ENCODE measurements at places on chromosomes 7 and 10.
A peak's percentile ranks its signal among the peaks of the same experiment; 100 is the strongest.

GRCh38 chr7:15747301-15747700 lies 60.8 kb upstream of the MEOX2 start:
- no peak for DNase-seq

GRCh38 chr10:44306762-44307161 lies 78.1 kb downstream of the CXCL12 start:
- no peak for DNase-seq

- DNase-seq = no peak
Observed at GRCh38 chr7:44392618-44393010, 67.2 kb upstream of the CAMK2B start.

DNA sequence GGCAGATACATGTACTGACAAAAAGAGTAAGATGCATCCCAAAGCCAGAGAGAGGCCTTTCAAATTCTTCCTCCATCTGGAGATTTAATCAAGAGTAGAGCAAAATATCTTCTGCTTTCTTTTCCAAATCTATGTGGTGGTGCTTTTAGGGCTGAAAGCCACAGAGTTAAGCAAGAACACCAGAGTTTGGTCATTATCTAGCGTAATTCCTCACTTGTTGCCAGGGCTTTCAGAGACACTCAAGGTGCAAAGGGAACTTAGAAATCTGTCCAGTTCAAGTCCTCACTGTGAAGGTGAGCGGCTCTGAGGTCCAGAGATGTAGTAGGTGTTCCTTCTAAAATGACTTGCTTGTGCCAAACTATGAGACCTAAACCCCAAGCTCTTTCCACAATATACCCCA lies 10.9 kb upstream of the NFE2L3 start:
- no peak for DNase-seq

DNA sequence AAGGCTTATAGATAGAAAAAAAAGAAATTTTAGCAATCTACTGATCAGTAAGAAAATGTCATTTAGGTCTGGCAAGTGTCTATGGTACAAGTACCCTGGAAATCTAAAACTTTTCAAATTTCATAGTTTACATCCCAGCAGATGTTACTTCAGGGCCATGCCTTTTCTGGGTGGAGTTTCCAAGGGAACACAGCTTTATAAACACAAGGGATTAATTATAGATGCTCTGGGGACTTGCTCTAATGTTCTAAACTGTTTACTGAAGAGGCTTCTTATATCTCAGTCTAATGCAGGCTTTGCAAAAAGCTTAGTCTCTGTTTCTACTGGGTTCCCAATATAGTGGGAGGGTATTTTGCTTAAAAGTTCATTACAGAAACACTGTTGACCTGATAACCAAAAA lies 3.1 kb downstream of the CD36 start:
- DNase-seq = no peak

DNA sequence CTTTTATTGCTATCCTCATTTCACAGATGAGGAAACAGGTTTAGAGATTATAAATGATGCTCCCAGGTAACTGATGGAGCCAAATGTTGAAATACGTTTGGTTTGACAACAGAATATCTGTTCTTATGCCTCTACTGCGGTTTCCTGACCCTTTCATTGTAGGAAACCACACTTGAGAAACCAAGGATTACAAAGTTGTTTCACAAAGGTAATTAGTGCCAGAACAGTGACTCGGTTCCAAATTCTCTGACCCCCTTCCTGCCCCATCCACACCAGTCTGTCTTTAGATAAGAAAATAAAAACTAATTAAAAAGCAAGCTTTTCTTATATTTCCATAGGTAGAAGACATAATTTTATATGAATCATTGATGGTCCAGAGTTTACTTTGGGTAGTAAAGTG lies 393.7 kb upstream of the MBL2 start:
- no peak for DNase-seq

- DNase-seq = no peak
Observed at GRCh38 chr10:79933961-79934360, 14.9 kb downstream of the SFTPD start.

DNA sequence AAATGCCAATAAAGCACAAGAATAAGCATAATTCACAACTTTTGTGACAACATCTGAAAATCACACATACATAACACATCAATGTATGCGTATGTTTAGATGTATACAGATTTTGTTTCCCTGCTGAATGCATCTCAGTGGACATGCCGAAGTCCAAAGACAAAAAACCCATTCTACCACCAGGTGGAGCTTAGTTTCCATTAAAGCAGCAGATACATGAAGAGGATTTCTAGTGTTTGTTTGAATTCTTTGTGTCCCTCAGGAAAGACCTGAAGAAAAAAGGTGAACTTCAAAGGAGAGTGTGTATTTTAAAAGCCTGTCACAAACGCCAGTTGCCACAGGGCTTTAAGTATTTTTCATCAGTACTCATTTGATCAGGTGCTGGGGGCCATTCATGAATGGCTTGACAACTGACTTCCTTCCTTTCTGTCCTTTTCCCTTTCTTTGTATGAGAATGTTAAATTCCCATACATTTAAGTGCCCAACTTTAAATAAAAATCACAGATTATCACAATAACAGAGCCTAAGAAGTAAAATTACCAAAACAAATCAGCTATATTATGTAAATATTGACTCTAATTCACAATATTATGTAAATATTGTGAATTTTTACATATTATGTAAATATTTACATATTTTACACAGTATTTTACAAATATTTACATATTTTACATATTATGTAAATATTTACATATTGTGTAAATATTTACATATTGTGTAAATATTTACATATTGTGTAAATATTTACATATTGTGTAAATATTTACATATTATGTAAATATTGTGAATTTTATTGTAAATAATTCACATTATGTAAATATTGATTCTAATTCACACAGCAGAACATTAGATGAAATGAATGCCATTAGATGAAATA lies 343.0 kb downstream of the CRPPA start:
- DNase-seq = peak; percentile 77

DNA sequence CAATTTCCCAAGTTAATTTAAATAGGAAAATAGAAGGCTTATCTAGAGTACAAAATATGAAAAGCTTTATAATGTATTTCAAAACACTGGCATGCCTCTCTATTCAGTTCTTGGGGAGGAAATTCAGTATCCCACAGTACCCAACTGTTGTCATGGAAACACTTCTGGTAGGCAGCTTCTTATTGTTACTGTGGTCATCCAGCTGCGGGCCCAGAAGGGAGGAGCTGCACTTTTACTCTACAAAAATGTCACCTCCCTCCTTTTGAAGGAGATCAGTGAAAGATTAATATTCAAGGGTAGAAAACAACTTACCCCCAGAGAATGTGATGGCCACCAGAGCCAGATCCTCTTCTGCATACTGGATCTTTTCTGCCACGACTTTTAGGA lies 202.8 kb downstream of the RAPGEF5 start:
- DNase-seq = no peak

GRCh38 chr7:31633894-31634494 lies 53.0 kb upstream of the PPP1R17 start:
- DNase-seq = peak; percentile 77

DNA sequence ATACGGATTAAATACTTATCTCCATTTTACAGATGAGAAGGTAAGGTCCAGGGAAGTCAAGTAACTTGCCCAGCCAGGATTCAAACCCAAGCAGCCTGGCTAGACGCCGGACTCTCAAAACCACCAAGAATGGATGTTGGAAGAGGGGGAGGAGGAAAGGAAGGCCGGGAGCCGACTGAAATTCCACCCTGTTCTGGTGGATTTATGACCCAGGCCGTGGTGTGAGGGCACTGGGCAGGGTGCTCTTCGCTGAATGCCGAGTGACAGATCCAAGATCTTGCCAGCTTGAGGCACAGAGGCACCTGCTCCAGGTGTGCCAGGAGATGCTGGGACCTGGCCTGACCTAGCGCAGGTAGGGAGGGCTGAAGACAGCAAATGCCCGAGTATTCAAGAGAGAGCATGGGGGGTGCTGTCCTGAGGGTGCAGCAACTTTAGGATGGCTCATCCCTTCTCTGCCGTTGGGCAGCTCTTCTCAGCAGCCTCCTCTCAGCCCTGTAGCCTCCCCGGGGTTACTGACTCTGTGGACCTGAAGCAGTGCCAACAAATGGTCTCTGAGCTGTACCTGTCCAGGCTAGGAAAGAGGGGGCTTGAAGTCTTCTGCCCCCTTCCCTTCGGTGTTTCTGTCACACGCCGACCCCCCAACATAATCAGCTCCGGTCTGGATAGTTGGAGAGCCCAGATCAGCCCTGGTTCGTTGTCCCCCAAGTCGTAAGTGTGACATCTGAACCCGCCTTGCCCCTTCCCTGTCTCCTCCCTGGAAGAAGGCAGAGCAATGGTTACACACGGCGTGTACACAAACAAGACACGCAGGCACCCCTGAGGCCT lies 713 bp downstream of the LOXL4 start:
- DNase-seq = no peak

DNA sequence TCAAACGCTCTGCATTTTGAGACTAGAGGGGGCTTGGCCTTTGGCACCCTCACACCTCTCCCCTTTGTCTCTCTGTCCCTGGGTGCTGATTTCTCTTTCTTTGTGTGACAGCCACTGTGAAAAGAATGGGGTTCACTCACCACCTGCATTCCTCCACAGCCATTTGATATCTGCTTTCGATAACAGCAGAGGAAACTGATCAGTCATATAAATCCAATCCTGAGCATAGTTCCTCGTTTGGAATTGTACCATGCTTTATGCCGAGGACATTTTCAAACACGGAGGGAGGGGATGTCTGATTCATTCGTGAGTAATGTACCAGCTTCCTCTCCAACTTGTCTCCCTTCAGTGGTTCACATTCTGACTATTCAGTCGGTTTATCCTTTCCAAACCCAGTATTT lies 15.8 kb downstream of the MET start:
- no peak for DNase-seq

- no peak for DNase-seq
Observed at GRCh38 chr10:16646181-16647059, 124.7 kb upstream of the C1QL3 start.

- no peak for DNase-seq
Observed at GRCh38 chr10:110808615-110809014, 63.1 kb upstream of the PDCD4 start.

DNA sequence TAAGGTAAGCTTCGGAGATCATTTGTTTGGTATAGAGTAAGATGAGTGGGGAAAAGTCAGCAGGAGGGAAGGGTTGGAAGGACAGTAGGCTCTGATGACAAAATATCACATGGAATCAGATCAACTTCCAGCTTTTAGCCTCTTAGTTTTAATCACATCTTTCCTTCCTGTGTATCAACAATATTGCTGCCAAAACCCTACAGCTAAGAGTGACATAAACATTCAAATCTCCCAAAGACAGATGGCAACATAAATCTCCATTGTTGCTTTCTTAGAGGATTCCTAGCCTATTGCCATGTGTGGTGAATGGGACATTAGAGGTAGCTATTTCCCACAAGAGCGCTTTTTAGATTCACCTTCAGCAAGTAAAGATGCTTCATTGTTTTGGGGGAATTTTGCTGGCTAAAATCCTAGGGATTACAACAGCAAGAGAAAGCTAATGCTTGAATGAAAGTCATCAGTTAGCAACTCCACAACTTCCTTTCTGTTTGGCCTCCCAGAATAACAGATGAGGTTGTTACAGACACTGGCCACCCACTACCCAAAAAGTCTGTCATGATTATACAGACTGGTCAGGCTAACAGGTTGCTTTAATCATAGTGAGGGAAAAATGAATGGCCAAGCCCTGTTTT lies 35.2 kb upstream of the FZD1 start:
- no peak for DNase-seq

DNA sequence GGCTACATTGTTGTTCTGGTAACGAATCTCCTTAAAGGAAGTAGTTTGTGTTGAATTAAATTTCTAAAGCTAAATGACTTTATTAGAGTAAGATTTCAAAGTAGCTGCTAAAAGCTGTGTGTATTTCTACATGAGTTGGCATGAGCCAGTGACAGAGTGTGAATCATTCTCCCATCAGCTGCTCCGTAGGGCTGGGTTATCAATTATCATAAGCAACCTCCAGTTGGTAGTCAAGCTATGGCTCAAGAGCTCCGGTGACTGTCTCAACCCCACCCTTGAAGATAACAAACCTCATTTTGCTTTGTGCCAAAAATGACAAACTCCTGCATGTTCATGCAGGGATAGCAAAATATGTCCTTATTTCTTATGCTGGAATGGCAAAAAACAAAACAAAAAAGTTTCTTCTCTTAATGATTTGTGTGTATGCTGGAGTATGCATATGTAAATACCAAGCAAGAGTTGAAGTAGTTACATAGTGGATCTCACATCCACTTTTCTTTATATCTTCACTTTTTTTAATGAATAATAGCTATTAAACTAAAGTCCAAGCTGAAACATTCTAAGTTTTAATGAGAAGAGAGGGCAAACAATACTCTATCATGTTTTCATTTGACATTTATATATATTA lies 249.4 kb downstream of the CACNA2D1 start:
- DNase-seq = no peak

- no peak for DNase-seq
Observed at GRCh38 chr10:75011221-75011620, 100.2 kb upstream of the SAMD8 start.

GRCh38 chr10:76582531-76582930 lies 1055.1 kb downstream of the KCNMA1 start:
- no peak for DNase-seq

DNA sequence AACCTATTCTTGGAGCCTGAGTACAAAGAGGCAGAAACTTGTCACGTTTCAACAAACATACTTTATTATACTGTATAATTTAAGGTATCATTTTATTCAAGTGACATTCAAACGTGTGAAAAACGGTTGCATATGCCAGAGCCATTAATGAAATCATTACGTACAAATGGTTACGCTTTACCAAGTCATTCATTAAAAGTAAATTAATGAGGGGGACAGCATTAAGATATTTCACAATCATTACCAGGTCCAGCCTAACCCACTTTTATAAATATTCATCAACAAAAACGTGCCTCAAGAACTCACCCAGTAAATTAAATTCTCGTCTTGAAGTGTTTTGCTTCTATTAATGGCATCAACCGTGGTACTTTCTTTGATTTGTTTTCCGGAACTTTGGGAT lies 253.0 kb downstream of the RPS24 start:
- DNase-seq = no peak

DNA sequence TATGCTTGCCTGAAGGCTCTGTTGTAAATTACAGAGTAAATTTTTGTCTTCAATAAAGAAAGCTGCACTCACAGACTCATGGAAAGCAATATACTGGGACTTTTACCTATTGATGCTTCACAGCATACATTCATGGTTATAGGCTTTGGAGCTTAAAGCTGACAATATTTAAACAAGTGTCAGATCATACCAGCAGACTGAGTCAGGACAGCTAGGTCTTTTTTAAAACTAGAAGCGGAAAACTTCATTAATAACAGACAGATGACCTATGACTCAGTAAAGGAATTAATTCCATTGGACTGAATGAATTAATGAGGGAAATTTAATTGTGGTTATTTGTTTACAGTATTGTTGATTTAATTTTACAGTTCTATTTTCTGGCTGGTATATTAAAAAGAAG lies 165.8 kb upstream of the DGKB start:
- no peak for DNase-seq

- no peak for DNase-seq
Observed at GRCh38 chr7:152572101-152572500, 103.8 kb downstream of the XRCC2 start.

Data from DMS153 (cell line).